ENCODE measurements at places on chromosomes 2 and 18. TPM values are rescaled to one million over a fixed set of nuclear protein-coding genes. Genes with fewer than 3 reads are reported as not detected.

The SH3RF3 gene
- total RNA-seq, result 0.42 TPM

The ALLC gene
- 0.14 TPM for total RNA-seq

The TCF23 gene
- 0.05 TPM for total RNA-seq

The VIT gene
- total RNA-seq, result 0.17 TPM

The GORASP2 gene
- total RNA-seq, result 12.5 TPM

The HRH4 gene
- 0.17 TPM for total RNA-seq

The AMER3 gene
- not detected for total RNA-seq

The SCYGR4 gene
- not detected for total RNA-seq

Measured in liver (tissue), 10 donors.